Left renal cortex interstitium (tissue), 4 donors: ENCODE measurements at places on chromosomes 4 and X. TPM values are rescaled to one million over a fixed set of nuclear protein-coding genes. Genes with fewer than 3 reads are reported as not detected.

DNA sequence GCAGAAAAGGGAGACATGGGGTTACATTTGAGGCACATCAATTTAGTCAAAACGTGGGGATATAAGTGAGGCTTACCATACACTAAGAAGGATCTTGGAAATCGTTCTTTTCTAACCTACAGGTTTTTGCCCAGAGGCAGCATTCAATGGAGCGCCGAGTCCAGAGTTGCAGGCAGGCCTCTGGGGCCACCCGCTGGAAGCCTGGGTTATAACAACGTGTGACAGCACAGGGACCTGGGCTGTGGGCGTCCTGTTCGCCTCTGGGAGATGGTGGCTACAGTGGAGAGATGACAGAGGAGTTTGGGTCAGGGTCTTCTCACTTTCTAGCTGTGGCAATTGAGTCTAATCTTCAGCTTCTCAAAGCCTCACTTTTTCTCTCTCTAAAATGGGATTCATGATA lies 53.9 kb downstream of the ENPP6 start:
- peak; percentile 62 for DNase-seq

GRCh38 chrX:23935106-23935505 lies 27.3 kb downstream of the CXorf58 start:
- no peak for DNase-seq

DNA sequence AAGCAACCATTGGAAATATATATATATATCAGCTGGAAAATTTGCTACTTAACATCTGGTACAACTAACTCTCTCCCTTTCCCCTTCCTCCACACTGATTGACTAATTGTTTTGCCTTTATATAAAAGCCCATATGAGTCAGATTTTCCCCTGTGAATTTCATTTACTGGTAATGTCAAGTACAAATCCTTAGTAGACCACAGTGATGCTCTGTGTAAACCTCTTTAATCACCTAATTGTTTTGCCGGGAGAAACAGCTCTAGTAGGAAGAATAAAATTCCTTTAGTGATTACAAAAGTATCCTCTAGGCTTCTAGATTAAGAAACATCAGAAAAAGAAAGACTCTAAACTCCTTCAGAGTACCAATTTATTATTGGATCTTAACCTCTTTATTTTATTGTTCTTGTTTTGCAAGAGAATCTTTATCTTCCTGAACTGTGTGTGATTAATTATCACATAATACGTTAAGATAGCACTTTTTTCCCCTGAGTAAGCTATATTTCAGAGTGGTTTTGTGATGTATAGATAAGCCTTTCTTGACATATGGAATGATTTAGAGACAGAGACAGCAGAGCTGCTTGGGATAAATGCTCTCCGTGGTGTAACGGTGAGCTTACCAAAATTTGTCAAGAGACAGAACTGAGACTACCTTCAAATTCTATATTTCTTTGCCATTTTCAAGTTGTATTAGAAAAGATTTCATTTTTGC lies 1606.4 kb upstream of the TENM3 start:
- DNase-seq = no peak

- no peak for DNase-seq
These were observed 183.3 kb downstream of the KDR start for GRCh38 chr4:54941994-54942552.

GRCh38 chr4:178970433-178971140 lies 1528.3 kb upstream of the AGA start:
- DNase-seq = no peak

DNA sequence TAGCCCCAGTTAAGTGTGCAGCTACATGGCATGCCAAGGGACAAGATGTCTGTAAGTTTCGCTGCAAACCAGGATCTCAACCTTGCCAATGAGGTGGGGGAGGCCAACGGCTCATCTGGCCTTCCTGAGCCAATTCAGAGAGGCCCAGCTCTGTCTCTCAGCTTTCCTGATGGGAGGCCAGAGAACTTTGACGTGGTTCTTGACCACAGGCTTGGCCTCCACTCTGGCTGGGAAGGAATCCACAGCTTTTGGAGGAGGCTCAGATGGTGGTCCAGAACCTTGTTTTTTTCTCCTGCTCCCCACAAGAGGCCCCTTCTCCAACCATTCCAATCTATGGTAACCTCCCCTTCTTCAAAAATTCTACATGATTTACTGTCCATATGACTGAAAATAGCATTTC lies 9.8 kb downstream of the CAPN6 start:
- no peak for DNase-seq

GRCh38 chr4:16065066-16065465 lies 18.8 kb downstream of the PROM1 start:
- no peak for DNase-seq

DNA sequence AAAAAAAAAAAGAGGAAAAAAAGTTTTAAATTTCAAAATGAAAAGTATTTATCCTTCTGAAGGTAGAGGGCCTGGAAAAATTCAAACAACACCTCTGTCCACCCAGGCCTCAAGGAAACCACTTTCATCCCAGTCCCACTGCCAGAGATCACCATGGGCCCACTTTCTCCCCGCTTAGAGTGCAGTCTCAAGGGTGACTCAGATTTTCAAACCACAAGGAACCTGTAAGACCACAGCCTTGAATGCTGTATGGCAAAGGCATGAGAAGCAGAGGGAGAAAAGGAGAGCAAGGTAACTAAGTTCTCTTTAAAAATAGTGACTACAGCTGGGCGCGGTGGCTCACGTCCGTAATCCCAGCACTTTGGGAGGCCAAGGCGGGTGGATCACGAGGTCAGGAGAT lies 87.9 kb upstream of the PACRGL start:
- DNase-seq = no peak

DNA sequence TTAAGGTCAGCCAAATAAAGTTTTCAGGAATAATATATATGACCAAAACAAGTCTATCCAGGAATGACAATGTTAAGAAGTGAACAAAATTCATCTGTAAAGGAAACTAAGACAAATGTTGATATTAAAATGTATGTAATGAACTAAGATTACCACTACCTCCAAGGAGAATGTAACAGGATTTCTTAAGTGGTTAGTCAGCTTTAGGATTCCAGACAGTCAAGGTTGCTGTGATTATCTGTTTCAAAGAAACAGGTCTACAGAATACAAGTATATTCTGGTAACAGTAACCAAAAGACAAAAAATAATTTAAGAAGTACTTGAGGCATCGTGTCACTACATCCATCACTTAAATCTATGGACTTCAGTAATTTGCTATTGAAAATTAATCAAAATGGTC lies 172.8 kb downstream of the SCFD2 start:
- no peak for DNase-seq

GRCh38 chr4:165308166-165308565 lies 19.3 kb upstream of the MSMO1 start:
- no peak for DNase-seq

DNA sequence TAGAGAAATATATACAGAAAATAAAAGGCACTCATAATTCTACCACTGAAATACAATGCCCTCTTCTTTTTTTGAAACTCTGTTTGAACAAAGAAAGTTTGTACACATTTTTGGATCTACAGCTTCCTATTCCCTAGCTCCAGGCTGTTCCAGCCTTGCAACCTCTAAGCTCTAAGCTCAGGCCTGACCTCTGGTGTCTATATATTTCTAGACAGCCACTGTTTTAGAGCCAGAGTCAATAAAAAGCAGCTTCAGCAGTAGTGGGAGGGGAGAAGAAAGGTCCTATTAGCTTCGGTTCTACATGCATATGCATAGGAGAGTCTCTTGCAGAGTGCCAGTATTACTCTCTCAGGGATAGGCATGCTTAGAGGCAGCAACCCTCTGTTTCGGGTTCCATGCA lies 39.7 kb downstream of the CLDN2 start:
- DNase-seq = no peak

DNA sequence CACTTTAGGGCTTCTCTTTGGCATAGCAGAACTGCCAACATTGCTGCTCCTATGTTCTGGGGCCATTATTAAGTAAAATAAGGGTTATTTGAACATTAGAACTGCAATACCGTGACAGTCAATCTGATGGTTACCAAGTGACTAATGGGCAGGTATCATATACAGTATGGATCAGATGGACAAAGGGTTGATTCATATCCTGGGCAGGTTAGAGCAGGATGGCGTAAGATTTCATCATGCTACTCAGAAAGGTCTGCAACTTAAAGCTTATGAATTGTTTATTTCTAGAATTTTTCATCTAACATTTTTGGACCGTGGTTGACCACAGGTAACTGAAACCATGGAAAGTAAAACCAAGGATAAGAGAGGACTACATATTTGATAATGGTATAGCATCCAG lies 40.9 kb downstream of the BRCC3 start:
- DNase-seq = no peak

- DNase-seq = no peak
These were observed 199.5 kb downstream of the MID1IP1 start for GRCh38 chrX:39000802-39001201.

DNA sequence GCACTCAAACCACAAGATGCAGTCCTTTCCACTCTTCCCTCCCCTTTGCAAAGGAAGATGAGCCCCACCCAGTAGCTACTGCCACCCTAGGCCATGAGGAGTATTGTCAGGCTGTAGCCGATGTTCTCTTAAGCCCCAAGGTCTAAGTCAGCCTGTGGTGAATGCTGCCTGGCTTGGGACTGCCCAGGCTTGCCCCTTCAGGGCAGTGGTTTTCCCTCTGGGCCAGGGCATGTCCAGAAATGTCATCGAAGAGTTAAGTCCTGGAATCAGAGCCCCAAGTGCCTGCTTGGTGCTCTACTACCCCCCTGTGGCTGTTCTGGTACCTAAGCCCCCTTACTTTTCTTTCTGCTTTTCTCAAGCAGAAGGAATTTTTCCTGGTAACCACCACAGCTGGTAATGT lies 11.8 kb upstream of the PGK1 start:
- no peak for DNase-seq

DNA sequence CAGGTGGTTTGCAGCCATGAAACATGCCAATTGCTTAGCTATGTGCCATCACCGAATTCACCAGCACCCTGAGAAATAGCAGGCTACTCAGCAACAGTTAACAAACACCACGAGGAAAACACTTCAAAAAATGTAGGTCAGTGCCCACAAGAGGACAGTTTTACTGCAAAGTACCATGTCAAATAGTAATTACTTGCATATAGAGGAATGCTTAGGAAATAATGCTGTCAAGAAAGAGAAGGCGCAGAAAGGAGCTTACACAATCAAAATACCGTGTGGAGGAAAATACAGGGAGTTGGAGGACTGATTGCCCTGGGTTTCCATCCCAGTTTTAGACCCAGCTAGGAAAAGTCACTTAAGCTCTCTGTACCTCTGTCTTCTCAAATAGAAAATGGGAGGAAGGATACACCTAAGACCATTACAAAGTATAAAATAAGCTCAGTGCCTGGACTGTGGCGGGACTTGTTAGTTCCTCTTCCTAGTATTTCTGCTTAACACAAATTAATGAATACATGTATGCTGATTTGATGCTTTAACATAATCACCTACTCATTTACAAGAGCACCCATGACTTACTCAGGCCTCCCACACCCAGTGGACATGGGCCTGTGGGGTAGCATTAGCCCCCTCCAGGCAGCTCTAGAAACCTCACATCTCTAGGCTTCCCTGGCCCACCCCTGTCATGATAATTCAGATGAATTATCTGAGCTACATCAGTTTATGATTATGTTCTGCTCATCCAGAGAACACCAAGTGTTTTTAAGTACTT lies 44.5 kb upstream of the IL21 start:
- no peak for DNase-seq

DNA sequence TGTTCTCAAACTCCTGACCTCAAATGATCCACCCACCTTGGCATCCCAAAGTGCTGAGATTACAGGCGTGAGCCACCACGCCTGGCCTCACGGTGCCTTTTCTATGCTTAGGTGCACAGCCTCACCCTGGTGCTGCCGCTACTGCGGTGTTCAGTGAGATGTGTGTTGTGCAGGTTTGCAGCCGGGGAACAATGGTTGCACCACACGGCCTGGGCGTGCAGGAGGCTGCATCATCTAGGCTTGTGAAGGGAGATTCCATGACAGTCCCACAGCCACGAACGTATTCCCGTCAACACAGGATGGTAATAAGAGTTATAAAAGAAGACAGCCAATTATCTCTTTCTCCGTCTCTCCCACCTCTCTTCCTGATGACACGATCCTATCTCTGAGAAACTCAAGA lies 22.0 kb downstream of the CPLX1 start:
- no peak for DNase-seq

DNA sequence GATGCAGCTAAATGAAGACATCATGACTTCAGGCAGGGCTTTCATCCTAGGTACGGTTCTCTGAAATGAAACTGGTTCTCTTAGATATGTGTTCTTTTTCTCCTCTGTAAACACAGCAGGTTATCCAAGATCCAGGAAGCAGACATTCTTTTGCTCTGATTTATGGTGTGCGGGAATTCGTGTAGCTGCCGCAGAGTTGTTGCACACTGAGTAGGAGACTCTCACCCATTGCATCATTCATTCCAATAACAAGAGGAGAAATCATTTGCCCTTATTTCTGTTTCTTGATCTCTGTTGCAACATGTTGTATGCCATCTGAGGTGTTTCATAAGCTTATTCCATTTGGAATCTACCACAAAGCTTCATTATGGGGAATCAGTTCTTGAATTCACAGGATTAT lies 133.6 kb upstream of the VCX2 start:
- no peak for DNase-seq

DNA sequence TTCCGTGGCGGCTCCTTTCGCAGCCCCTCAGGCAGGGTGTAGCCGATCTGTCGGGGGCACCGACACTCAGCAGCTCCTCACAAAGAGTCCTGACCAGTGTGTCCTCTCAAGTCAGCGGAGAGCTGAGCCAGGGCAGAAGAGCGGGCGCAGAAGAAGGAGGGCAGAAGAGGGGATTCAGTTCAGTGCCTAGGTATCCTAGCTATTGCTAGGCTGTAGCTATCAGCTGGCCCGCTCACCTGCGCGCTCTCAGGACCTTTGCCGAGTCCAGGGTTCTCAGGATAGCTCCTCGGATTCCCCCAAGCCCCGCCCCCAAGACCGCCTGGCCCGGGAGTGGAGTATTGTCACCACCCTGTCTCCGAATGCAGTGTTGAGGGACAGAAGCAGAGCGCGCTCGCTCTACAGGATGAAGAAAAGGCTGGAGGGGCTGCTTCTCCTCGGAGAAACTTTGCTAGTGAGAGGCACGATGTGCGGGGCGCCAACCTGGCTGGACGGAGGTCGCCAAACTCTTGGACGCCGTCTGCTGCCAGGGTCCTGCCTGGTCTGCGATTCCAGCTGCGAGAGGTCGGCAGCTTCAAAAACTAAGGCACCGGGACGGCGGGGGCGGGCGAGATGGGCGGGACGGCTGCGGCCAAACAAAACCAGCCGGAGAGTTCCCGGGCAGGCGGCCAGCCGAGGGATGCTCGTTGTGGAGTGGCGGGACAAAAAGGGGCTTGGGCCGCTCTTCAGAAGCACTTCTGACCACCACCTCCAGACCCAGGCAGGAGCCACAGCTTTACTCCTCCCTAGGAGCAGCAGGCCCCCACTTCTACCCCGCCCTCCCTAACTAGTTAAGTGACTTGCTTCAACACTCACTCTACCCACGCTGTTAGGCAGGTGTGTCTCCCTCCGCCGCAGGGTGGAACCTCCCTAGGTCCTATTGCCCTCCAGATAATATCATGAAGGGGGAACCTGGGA lies at the start of gene XKRX:
TSS of gene XKRX (minus strand) at position 258 of the 954 bp plus-strand sequence. CDS start 613 bp downstream, outside the sequence.
- no peak for DNase-seq

Gene GASK1B
- 43.1 TPM for polyA plus RNA-seq

Gene PNCK
- 13.3 TPM for polyA plus RNA-seq

Gene MID1
- polyA plus RNA-seq = 19.4 TPM

Gene VSIG1
- polyA plus RNA-seq = 1.5 TPM

Gene CSAG2
- polyA plus RNA-seq = not detected

Gene XKRX
- polyA plus RNA-seq = 0.28 TPM

Gene PDLIM5
- polyA plus RNA-seq = 53.0 TPM

Gene GNRHR
- 0.33 TPM for polyA plus RNA-seq

Gene MAGEE2
- polyA plus RNA-seq = 1.0 TPM

Gene LRPAP1
- 268 TPM for polyA plus RNA-seq
